ENCODE measurements at places on chromosomes 1 and 21. TPM values are rescaled to one million over a fixed set of nuclear protein-coding genes. Genes with fewer than 3 reads are reported as not detected.

GRHL3 gene
- 0.65 TPM for total RNA-seq

MAP10 gene
- 0.92 TPM for total RNA-seq

TOMM40L gene
- 10.7 TPM for total RNA-seq

DCST1 gene
- not detected for total RNA-seq

KRTAP12-1 gene
- total RNA-seq: not detected

All from A549 treated with ZK216348 at 1 μM for 4 hours (cell line).